ENCODE measurements at places on chromosomes 12 and 14. TPM values are rescaled to one million over a fixed set of nuclear protein-coding genes. Genes with fewer than 3 reads are reported as not detected.

Gene STAC3
- total RNA-seq = 4.1 TPM

Gene SYNE3
- 15.9 TPM for total RNA-seq

Gene FAM181A
- not detected for total RNA-seq

Gene TAS2R43
- not detected for total RNA-seq

Gene SYT10
- 0.11 TPM for total RNA-seq
